ENCODE measurements at places on chromosomes 12 and 14. TPM values are rescaled to one million over a fixed set of nuclear protein-coding genes. Genes with fewer than 3 reads are reported as not detected.

- no peak for DNase-seq
These were observed 62.3 kb upstream of the RIN3 start for GRCh38 chr14:92451245-92451644.

GRCh38 chr14:59904184-59904583 lies 15.8 kb upstream of the LRRC9 start:
- DNase-seq = no peak

DNA sequence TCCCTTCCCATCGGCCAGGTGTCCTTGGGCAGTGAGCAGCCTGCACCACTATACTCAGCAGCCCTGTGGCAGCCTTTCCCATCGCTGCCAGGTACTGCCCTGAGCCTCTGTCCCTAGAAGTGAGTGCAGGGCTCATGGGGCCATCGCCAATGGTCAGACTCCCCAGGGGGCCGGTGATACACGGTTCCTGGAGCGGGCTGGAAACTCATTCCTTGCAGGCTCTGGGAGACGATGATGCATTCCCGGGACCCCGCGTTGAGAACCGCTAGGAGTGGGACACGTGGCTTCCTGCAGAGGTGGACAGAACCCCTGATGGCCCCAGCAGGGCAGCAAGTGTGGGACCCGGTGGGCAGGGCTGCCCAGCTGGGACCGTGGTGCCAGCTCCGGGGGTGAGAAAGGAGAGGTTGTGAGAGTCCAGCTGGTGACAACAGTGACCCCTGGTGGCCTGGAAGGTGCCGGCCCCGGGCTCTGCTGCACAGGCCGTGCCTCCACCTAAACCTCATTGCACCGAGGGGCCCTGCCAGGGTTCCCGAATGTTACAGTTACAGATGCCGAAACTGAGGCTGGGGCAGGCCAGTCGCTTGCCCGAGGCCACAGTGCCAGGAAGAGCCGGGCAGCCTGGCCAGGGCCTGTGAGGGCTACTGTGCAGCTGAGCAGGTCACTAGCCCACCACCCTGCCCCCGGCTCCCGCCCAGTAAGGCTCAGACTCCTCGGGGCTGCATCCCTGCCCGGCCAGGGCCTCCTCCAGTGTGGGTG lies 33.8 kb downstream of the FBRSL1 start:
- no peak for DNase-seq

GRCh38 chr14:23055621-23056144 lies 1.6 kb downstream of the CDH24 start:
- DNase-seq = no peak

- DNase-seq = no peak
These were observed 19.6 kb upstream of the TRAF3 start for GRCh38 chr14:102757646-102758045.

Gene TMEM119
- total RNA-seq = not detected

Gene IL23A
- total RNA-seq = not detected

Gene VWF
- 535 TPM for total RNA-seq

GRCh38 chr12:87866578-87867292 lies 162.5 kb downstream of the C12orf50 start:
- no peak for DNase-seq

Gene RERGL
- not detected for total RNA-seq

DNA sequence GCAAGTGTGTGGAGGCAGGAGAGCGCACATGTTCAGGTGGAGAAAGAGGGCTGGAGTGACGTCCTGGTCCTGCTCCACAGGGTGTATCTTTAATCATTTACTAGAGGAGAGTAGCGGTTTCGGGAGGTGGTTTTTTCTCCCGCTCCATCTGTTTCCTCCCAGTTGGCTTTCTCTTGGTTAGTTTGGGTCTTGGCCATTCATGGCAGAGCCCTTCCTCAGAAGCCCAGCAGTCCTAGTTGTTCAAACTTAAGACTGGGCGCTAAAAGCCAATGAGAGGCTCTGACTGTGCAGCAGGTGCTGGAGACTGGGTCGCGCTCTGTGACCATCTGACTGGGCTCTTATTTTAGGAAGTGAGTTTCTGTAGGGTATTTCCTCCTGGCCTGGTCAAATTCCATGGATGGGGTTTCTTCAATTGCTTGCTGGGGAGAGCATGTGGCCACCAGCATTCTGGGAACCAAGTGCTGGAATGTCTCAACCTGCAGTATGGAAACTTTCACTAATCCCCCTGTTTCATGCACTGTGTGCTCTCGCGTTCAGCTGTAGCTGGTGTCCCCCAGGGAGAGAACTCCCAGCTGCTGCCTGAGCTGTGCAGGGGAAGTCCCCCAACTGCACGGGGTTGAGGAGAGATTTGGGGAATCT lies 27.4 kb upstream of the TSPAN9 start:
- no peak for DNase-seq

Gene OR4K13
- total RNA-seq = not detected

- DNase-seq = no peak
These were observed 224.6 kb downstream of the ANO2 start for GRCh38 chr12:5720381-5721005.

- no peak for DNase-seq
These were observed 63.2 kb downstream of the PLEKHG3 start for GRCh38 chr14:64767215-64767964.

- no peak for DNase-seq
These were observed 417.6 kb downstream of the NOVA1 start for GRCh38 chr14:26180221-26180620.

DNA sequence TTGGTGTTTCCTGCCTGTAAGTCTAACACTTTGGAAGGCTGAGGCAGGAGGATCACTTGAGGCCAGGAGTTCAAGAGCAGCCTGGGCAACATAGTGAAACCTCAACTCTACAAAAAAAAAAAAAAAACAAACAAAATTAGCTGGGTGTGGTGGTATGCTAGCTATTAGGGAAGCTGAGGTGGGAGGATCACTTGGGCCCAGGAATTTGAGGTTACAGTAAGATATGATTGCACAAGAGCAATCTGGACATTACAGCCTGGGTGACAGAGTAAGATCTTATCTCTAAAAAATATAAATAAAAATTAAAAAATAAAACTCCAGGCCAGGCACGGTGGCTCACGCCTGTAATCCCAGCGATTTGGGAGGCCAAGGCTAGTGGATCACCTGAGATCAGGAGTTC lies 39.8 kb upstream of the CMKLR1 start:
- DNase-seq = no peak

Gene GLIPR1L1
- not detected for total RNA-seq

Gene COCH
- 0.18 TPM for total RNA-seq

GRCh38 chr14:72882047-72882446 lies 11.9 kb downstream of the DPF3 start:
- no peak for DNase-seq

Gene EXOC3L4
- not detected for total RNA-seq

DNA sequence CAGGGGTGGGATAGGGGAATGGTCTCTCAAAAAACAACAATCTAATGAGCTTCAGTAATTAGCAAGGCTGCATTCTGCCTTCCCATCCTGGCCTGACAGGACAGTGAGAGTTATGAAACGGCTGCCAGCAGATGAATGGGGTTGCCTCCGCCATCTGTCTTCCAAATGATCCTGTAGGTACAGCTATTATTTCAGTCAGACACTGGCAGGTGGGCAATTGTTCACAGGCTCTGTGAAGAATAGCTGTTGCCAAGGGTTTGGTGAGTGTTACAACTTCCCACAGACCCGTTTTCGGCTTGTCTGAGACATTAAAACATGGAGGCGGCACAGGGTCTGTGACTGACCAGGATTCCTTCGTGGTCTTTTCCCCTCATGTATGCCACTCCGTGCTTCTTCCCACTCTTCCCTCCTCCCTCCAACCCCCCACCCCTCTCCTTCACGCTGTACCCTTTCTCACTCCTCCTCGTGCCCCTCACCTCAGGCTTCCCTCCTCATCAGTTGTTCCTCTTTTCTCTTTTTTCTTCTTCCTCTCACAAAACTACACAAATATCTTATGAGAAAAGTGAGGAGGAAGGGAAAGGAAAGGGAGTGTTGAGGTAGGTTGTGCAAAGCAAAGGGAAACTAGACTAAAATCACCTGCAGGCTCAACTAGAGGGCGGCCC lies 160.8 kb upstream of the GZMB start:
- no peak for DNase-seq

DNA sequence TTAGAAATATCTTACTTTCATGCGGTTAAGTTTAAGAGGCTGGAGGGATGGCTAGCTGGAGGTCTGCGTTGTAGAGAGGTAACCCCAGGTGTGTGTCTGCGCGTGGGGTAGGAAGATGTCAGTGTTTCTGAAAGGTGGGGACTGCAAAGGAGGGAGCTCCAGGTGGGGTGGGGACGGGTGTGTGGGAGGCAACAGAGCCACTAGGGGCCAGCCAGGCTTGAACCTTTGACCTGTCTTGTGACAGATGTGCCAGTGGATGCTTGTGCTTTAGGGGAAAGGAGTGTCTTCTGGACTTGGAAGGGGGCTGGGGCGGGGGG lies 841 bp downstream of the GLI1 start:
- DNase-seq = no peak

Gene ENDOU
- total RNA-seq = not detected

Gene NOVA1
- 2.1 TPM for total RNA-seq

Gene ACVRL1
- total RNA-seq = 664 TPM

GRCh38 chr14:50821510-50822464 lies 9.2 kb downstream of the NIN start:
- no peak for DNase-seq

- no peak for DNase-seq
These were observed 181.3 kb downstream of the CACNA1C start for GRCh38 chr12:2234091-2234490.

- no peak for DNase-seq
These were observed 83.7 kb downstream of the NINJ2 start for GRCh38 chr12:579420-580110.

DNA sequence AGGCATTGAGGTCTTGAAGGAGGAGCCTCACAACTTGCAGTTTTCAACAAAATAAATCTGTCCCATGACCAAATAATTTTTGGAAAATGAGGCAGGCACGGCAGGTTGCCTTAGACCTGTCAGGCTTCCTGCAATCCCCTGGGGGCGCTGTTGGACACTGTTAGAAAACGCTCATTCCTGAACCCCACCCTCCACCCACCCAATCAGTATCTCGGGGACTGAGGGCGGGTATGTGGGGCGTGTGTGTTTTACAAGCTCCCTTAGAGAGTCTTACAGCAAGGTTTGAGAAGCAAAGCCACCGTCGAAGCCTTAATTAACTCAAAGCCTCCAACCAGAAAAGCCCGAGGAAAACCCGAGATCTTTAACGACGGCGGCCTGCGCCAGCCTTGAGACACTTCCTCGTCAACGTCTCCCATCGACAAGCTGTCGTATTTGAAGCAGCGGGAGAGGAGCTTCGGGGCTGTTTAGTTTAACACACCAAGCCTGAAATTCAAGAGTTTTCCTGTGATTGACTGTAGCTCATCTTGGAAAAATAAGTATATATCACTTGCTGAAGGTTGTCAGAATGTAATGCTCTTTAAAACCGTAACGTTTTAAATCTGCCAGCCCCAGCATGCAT lies 123.0 kb downstream of the GLT1D1 start:
- no peak for DNase-seq

DNA sequence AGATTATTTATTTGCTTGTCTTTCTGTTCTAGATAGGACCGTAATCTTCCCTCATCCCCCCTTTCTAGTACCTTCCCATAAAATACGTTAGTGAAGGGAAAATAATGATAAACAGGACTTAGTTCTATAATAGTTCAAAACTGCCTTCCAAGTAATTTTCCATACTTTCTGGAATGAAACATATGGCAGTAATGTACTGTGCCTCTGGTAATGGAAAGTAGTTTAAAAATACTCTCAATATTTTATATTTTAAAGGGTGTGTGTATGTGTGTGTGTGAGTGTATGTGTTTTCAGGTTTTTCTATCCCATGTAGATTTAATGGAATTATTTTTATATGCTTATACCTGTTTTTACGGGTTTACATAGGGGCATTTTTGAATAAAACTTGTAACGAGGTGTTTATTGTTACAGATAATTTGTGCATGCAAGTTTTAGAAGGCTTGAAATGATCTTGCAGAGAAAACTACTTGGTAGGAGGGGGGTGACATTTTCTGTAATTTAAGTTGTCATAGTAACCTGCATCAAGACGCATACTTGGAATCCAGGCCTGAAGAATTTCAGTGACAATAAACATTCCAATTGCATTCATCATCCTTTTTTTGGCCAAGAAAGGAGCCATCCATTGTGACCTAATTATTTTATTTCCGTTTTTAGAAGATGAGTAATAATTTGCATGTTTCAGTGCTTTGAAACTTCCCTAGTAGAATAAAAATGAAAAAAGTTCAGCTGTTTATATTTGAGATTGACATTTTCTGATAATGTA lies 38.9 kb downstream of the RASSF8 start:
- DNase-seq = peak; percentile 93

- DNase-seq = no peak
These were observed 116.6 kb downstream of the SLC25A47 start for GRCh38 chr14:100439781-100440180.

GRCh38 chr14:100341301-100342031 lies 18.3 kb downstream of the SLC25A47 start:
- DNase-seq = peak; percentile 93

DNA sequence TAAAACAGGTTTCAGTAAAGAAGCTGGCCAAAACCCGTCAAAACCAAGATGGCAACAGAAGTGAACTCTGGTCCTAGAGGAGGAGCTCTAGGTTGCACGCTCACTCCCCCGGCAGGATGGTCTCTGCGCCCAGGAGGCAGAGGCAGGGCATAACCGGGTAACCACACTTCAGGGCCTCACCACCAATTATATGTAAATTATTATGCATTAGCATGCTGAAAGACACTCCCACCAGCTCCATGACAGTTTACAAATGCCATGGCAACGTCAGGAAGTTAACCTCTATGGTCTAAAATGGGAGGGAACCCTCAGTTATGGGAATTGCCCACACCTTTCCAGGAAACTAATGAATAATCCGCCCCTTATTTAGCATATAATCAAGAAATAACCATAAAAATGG lies 20.1 kb upstream of the SLC6A12 start:
- no peak for DNase-seq

Gene GPATCH2L
- 69.1 TPM for total RNA-seq

Gene NR2C1
- total RNA-seq = 19.5 TPM

DNA sequence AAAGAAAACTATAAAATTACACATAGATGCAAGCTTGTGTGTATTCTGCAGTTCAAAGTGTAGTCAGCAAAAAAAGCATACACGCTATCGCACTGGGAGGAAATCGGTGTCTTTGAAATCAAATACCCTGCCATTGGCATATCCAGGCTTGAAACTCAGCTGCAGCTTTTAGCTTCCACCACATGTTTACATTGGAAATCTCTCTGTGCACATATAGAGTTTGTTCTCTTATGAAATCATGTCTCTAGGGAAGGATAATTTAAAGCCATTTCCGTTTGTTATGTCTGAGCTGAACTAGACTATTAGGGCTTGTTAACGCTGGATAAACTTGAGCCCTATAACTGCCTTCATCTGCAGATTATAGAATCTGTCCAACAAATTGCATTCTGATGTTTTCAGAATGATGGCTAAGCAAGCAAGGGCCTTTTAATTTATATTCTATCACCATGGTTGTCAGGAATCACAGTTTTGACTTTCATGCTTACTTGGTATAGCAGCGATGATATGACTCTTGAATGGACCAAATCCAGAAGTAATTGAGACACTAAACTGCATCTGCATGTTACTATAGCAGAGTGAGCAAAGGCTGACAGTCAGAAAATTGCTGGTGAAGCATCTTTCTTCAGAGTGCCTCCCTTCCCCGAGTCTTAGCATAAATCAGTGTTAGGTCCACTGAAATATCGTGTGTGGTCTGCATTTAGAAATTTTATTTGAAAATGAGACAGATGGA lies 442.8 kb downstream of the ZFP36L1 start:
- no peak for DNase-seq

- no peak for DNase-seq
These were observed 419.5 kb downstream of the TMEM121 start for GRCh38 chr14:105945896-105946295.
